ENCODE measurements at places on chromosomes 6 and 20. TPM values are rescaled to one million over a fixed set of nuclear protein-coding genes. Genes with fewer than 3 reads are reported as not detected.

The JPH2 gene
- total RNA-seq = 1.4 TPM

The PPP1R16B gene
- total RNA-seq = not detected

The DACT2 gene
- total RNA-seq = not detected

The RHAG gene
- total RNA-seq = not detected

The SLC26A8 gene
- not detected for total RNA-seq

The EFCAB8 gene
- total RNA-seq = not detected

The PSMB9 gene
- 34.6 TPM for total RNA-seq

Measured in myometrial cell (primary cell).